ENCODE measurements at places on chromosomes 2 and 18. TPM values are rescaled to one million over a fixed set of nuclear protein-coding genes. Genes with fewer than 3 reads are reported as not detected.

HOXD8 gene
- not detected for total RNA-seq

GRCh38 chr2:142989273-142990204 lies 112.1 kb downstream of the KYNU start:
- peak; percentile 73 for DNase-seq

DNA sequence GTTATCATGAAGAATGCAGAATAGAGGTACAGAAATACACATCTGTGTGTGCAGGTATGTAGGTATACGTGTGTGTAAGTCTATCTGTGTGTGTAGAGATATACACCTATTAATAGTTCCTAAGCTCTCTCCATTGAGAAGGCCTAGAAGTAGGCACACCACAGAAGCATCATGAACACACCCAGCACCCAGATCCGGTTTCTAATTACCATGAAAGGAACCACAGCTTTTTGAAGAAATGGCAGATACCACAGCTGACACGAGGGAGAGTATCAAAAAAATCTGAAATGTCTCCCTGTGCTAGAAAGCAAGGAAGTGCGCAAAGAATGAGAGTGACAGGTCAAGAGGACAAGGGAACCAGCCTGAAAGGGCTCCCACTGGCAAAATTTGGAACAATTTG lies 27.7 kb upstream of the AP1S3 start:
- DNase-seq, result no peak

DNA sequence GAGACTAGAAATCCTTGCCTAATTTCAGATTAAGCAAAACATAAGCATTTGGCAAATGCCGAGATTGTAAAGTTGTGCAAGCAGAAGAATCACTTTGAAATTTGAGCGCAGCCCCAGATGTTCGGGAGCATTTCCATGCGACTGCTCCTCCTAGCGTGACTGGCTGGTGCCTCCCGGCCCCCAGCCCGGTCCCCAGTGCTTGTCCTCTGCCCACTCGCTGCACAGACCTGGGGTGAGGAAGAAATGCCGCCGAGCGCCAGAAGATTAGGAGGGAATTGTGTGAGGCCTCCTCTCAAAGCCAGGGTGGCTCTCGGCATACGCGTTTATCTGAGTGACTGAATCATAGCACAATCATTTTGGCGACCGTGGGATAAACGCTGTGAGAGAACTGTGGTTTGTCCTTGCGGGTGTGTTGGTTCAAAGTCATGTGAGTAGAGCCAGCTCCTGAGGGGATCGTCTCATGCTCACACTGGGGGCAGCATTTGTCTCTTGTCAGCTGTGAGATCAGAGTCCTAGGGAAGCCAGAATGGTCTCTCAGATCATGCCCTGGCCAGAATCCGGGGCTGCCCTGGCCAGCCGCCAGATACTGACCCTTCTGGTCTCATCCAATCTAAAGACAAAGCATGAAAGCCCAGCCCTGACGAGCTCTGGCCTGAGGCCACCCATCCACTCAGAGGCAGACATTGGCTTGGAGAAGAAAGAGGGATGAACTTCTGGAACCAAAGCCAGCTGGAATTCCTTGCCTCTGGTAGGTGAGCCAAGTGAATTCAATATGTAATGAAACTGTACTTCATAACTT lies 189.3 kb downstream of the SH3RF3 start:
- peak; percentile 92 for DNase-seq

PDIA6 gene
- 214 TPM for total RNA-seq

BMP10 gene
- 0.95 TPM for total RNA-seq

GRCh38 chr2:241063587-241063986 lies 38.5 kb downstream of the MTERF4 start:
- no peak for DNase-seq

- DNase-seq, result no peak
Observed at GRCh38 chr2:12767996-12768624, 51.4 kb downstream of the TRIB2 start.

DTNA gene
- total RNA-seq, result 27.6 TPM

- peak; percentile 42 for DNase-seq
Observed at GRCh38 chr18:7946734-7947377, 379.7 kb downstream of the PTPRM start.

DLX1 gene
- not detected for total RNA-seq

DNA sequence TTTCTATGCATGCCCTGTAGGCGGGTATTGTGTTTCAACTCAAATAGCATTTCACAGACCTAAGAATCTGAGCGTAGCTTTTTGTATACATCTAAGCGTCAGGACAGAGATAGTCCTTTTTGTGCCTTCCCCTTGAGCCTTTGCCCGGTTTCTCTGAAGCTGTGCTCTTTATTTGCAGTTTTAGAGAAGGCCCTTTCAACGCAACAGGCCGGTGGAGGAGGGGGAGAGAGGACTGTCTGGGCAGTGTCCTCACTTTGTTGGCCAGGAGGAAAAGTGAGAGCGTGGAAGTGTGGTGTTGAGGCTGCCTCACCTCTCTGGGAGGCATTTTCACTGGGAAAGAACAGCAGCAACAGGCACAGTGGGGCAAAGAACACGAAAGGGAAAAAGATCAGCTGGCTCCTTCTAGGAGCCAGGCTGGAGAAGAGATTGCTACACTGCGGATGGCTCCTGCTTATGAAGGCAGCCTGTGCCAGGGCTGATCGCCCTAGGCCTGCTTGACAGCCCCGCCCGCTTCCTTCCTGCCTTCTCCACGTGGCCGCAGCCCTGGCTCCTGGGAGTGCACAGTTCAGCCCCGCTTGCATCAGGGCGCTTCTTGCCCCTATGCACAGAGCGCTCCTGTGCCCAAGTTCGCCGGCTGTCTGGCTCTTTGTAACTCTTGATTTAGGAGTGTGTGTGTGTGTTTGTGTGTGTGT lies 195.6 kb upstream of the POU3F3 start:
- peak; percentile 5 for DNase-seq

WDR75 gene
- total RNA-seq, result 14.0 TPM

DNA sequence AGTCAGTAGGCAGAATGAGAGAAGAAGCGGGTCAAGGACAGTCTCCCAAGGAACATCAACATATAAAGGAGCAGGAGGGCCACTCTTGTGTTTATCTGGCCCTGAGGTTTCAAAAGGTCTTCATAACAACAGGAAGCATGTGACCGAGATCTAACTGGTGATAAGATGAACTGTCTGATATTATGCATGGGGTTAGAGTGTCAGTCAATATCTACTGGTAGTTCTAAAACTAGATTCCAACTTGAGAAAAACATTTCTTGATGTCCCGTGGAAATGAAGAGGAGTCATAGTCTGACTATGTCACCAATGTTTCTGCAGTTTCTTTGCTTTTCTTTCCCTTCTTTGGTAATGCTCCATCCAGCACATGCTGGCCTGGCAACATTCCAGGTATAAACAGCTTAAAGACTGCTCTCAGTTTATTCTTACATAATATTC lies 77.5 kb upstream of the ITPRID2 start:
- DNase-seq, result peak; percentile 70

CABYR gene
- 0.99 TPM for total RNA-seq

PLGLB2 gene
- 0.92 TPM for total RNA-seq

DNA sequence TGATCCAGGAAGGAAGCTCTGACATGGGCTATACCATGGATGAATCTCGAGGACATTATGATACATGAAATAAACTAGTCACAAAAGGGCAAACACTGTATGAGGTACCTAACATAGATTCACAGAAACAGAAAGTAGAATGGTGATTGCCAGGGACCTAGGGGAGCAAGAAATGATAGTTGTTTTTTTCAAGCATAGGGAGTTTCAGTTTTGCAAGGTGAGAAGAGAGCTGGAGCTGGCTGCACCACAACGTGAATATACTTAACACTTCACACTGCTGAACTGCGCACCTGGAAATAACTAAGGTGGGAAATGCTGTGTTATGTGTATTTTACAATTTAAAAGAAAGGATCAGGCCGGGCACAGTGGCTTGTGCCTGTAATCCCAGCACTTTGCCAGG lies 13.2 kb upstream of the AGAP1 start:
- DNase-seq, result no peak

GRCh38 chr18:75107196-75107930 lies 101.6 kb downstream of the PTGR3 start:
- DNase-seq, result no peak

- no peak for DNase-seq
Observed at GRCh38 chr2:38026846-38027245, 49.1 kb downstream of the CYP1B1 start.

DNA sequence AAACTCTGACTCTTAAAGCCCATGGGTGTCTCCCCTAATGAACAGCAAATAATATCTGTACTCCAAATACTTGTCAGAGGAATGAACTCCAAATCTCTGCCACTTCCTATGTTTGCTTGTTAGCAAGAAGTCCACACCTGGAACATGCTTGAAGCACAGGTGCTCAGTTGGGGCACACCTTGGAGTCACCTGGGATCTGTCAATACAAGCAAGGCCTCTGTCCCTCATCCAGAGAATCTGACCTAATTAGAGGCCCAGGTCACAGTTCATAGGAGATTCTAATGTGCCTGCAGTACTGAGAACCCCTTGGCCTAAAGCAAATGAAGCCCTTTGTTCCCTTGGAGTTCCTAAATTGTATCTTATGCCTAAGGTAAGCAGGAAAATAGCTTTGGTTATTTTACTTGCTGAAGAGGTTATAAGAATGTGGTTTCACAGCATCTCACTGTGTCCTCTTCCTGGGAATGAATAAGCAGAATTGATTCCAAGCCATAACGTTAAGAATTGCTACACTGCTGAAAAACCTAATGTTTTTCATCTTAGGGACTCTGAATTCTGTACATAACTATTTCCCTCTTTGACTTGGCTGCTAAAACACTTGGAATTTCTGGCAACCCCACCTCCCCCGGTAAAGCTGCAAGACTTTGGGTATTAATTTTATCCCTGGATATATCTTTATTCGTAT lies 113.4 kb downstream of the PIEZO2 start:
- DNase-seq, result no peak

TMEM17 gene
- 3.2 TPM for total RNA-seq

DNA sequence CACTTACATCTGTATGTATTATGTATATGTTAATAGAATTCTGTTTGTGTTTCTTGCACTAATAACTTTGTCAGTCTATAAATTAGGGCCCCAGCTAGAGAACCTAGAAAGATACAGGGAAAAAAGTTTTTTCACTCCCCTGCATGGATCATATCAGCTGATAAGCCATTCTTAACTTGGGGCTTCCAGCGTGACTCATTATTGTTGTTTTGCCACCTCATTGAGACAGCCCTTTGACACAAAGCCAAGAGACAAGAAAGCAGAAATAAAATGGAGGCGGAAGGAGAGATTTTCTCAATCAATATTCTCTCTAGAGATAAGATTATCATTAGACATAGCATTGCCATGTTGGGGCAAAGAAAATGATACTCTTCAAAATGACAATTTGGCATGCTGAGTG lies 93.4 kb downstream of the AKAIN1 start:
- no peak for DNase-seq

GRCh38 chr2:233329489-233330135 lies 22.0 kb downstream of the SAG start:
- DNase-seq, result peak; percentile 80

DNA sequence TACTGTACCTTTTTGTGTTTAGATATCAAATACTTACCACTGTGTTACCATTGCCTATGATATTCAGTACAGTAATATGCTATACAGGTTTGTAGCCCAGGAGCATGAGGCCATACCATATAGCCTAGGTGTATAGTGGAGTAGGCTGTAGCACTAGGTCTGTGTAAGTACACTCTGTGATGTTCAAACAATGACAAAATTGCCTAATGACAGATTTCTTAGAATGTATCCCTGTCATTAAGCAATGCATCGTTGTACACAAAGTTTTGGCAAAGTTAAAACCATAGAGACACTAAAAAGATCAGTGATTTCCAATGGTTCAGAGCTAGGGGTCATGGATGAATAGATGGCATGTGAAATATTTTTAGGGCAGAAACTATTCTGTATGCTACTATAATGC lies 415.5 kb downstream of the NCKAP5 start:
- no peak for DNase-seq
